NCI-H187 treated with DMSO at 0.1 percent for 48 hours (cell line): ENCODE measurements at places on chromosomes 16 and 17.

- DNase-seq, result no peak
Measured at GRCh38 chr16:13645601-13646245, 274.2 kb upstream of the ERCC4 start.

DNA sequence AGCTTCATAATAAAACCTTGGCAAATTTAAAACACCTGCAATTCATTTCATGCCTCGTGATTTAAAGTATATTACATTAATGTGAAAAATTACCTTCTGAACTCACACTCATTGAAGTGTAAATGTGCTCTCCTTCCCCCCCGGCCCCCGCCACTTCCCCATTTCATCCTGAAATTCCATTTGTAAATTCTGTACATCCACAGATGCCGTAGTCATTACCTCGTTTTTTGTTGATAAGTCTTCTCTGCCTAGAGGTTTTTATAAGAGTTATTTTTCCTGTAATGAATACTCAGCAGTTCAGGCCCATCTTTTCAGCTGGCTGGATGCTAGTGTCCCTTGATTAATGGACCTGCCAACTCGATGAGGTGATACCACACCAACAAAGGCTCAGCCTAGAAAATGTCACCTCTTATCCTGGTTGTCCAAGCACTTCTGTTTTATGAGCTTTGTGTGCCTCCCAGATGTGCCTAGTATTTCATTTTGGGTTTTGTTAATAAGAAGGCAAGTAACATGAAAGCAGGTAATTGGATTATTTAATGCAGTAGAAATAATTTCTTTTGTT lies 64.8 kb upstream of the KIFC3 start:
- DNase-seq, result peak; percentile 72

- no peak for DNase-seq
Measured at GRCh38 chr17:49496183-49496866, 1.2 kb downstream of the NGFR start.

DNA sequence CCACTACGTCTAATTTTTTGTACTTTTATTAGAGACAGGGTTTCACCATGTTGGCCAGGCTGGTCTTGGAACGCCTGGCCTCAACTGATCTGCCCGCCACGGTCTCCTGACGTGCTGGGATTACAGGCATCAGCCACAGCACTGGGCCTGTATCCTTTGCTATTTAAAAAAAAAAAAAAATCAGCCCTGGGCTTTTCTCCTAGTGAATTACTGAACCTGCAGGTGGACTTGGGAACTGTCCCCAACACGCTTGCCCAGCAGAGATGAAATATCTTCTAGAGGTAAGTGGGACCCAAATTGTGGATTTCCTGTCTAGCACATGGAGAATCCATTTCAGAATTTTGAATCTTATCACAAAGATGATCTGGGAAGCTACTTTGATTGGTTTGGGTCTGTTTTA lies 14.8 kb downstream of the CNOT1 start:
- no peak for DNase-seq

DNA sequence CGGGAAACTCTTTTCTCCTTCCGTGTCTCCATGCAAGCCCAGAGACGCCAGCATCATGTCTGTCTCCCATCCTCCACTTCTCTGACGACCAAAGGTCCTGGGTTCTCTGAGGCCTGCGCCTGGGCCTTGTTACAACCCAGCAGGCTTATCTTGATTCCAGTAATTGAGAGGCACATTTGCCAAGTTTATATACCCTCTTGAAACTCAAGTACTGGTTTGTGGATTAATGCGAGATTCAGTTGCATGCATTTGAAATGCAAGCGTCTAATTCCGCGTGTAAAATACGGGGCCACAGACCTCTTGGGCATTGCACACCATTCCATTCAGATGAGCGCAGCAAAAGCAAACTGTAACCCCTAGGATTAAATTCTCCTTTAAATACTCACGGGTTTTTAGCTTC lies 28.7 kb upstream of the CRISPLD2 start:
- DNase-seq, result no peak

DNA sequence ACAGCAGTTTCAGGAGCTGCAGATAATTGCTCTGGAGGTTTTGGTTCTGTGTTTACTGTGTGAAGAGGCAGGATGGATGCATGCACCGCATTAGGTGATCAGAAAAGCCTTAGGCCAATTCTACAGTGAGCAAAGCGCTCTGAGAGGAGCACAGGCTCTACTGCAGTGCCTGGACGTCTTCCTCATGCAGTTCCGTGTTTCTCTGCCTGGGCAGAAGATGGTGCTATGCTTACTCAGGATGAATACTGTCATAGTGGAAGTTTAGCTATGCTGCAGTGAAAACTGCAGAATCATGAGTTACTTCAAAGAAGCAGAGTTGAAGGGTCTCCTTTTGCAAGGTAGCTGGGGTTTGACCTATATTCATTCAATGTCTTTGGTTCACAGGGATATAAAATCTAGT lies 1012.4 kb downstream of the KCNJ18 start:
- no peak for DNase-seq

DNA sequence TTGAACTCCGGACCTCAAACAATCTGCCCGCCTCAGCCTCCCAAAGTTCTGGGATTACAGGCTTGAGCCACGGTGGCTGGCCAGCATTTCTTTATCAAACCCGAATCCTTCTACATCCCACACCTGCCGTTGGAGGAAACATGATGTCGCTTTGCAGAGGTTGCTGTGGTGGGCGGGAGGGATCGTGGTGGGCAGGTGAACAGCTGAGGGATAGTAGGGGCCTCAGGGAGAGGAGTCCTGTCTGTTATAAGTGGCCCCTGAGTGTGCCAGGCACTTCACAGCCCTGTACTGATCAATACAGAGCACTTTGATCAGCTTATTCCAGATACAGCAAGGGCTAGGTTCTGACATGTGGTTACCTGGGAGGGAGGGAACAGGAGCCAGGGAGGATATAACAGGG lies 76.5 kb downstream of the CYLD start:
- no peak for DNase-seq

GRCh38 chr17:35238821-35239220 lies 4.1 kb upstream of the SLFN5 start:
- DNase-seq, result no peak

- DNase-seq, result no peak
Measured at GRCh38 chr17:67283731-67284516, 38.9 kb upstream of the HELZ start.

DNA sequence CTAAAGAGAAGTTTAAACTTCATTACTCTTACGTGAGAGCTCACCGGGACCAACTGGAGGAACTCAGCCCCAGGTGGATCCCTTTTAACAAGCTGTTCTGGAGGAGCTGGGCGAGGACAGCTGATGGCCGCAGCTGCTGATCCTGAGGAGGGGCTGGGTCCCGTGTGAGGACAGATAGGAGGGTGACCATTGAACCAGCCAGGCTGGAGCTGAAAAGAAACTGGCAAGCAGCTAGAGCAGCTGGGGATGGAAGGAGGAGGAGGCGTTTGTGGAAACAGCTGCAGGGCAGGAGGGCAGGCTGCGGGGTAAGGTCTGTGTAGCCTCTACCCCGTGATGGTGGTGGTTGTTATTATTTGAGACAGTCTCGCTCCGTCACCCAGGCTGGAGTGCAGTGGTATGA lies 119.5 kb downstream of the AATF start:
- DNase-seq, result no peak

DNA sequence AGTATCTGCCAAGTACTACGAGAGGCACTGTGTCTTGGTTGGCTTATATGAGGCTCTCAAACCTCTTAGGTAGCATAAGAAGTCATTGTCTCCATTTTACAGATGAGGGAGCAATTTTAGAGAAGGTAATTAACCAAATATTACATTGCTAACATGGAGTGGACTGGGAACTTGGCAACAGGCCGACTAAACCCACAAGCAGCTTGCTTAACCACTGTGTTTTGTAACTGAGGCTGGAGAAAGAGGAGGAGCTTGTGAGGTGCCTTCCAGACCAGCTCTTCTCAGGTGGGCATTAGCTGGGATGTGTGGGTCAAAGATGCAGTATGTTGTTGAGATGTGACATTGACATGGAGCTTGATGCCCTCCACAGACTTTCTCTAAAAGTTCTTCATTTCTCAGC lies 835.6 kb upstream of the RBFOX1 start:
- no peak for DNase-seq

GRCh38 chr17:6241381-6241780 lies 171.2 kb downstream of the WSCD1 start:
- no peak for DNase-seq

GRCh38 chr17:43713494-43714162 lies 45.0 kb downstream of the SOST start:
- no peak for DNase-seq

- no peak for DNase-seq
Measured at GRCh38 chr17:47630614-47631013, 19.1 kb upstream of the KPNB1 start.

DNA sequence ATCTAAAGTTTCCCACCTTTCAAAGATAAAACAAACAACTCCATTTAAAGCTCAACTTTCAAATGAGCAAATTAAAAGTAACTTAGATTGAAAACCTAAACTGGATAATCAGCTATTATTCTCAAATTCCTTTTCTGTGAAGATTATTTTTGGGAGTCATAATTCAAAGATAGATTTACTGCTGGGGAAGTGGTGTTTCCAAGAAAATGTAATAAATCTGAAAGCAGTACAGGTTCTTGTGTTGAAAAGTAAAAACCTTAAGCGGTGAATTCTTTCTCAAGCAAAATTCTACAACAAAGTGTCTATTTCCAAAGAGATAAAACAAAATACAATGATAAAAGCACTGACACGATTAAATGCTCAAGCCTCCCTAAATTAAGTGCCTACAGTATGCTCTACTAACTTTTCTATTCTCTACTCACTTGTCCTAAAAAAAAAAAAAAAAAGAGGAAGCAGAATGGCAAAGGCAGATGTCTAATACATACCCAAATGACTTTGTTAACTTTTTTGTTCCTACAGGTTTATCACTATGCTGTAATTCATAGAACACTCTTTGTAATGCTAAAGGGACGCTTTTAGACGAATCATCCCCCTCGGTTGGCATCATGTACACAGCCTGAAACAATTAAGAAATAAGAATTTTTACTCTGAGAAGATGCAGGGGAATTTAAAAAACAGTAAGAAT lies 34.5 kb downstream of the LITAFD start:
- DNase-seq, result no peak

GRCh38 chr16:30996985-30997724 lies 12.1 kb downstream of the HSD3B7 start:
- DNase-seq, result no peak

- no peak for DNase-seq
Measured at GRCh38 chr17:57008958-57009357, 31.0 kb downstream of the SCPEP1 start.

GRCh38 chr17:27496005-27496404 lies 39.8 kb downstream of the KSR1 start:
- no peak for DNase-seq

DNA sequence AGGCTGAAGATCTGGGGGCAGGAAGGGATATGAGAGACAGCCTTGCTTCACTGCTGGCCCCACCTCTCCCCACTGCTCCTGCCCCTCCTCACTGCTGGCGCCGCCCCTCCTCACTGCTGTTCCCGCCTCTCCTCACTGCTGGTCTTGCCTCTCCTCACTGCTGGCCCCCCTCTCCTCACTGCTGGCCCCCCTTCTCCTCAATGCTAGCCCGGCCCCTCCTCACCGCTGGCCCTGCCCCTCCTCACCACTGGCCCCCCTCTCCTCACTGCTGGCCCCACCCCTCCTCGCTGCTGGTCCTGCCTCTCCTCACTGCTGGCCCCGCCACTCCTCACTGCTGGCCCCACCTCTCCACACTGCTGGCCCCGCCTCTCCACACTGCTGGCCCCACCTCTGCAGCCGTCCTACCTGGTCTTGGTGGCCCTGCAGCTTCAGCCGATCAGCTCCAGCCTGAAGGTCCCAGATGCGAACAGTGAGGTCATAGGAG lies 9.5 kb upstream of the PAM16 start:
- DNase-seq, result no peak

GRCh38 chr17:4950075-4950745 lies 709 bp upstream of the ENO3 start:
- no peak for DNase-seq

GRCh38 chr17:213286-214105 lies 32.0 kb upstream of the DOC2B start:
- no peak for DNase-seq

DNA sequence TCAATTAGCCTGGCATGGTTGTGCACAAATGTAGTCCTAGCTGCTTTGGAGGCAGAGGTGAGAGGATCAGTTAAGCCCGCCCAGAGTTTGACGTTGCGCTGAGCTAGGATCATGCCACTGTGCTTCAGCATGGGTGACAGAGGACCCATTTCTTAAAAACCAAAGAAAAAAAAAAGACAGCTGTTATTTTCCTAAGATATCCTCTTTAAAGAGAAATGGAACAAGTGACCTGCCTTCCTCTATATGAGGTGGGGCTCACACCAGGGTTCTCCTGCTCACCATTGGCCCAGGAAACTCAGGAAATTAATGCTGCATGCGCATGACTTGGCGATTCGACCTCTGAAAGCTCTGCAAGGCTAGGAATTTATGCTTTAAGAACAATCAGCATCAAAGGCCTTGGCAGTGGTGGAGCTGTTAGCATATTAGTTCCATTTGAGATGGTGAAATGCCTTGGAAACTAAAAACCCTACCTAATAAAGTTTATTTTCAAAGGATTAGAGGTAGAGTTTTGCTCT lies 108.3 kb downstream of the RBFOX1 start:
- no peak for DNase-seq

- DNase-seq, result no peak
Measured at GRCh38 chr17:75566834-75567233, 20.8 kb upstream of the MYO15B start.

DNA sequence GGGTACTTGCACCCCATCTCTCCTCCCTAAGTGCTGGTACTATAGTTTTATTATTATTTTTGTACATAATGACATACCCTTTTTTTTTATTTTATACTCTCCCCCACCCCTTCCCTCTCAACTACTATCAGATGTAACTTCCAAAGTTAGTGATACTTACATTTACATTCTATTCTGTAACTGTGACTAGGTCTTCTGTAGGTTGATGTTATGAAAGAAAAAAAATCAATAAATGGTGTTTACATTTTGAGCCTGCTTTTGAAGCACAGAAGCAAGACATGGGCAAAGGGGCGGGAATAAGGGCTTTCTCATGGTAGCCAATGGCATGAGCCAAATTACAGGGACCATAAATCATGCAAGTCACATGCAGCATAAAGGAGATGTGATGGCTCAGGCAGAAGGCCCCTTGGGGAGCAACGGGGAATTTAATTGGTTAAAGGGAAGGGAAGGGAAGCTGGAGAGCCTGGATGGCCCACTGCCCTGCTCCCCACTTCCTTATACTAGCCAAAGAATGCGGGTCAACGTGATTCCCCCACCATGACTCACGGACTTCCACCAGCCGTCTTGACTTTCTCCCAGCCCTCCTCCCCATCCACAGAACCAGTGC lies 2.4 kb upstream of the ACSF2 start:
- peak; percentile 32 for DNase-seq

GRCh38 chr16:64440421-64440831 lies 681.4 kb downstream of the CDH11 start:
- DNase-seq, result no peak
